ENCODE measurements at places on chromosomes 3 and 15.

DNA sequence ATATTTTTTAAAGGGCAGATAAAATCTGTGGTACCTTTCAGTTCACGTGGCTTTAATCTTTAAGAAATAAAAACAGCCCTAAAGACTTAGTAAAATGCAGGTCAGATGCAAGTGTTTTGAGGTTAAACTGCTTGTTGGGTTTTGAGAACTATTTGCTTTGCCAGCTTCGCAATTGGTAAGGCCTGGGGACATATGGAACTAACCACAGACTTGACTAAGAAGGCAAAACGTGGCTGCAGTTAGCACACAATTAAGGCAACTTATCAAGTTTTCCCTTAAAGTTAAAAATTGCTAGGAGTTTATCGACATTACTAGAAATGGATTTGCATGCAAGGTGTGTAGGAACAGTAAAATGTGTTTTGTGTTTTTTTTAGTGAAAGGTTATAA, 206.9 kb downstream of the ZNF385D start:
- no peak for DNase-seq

DNA sequence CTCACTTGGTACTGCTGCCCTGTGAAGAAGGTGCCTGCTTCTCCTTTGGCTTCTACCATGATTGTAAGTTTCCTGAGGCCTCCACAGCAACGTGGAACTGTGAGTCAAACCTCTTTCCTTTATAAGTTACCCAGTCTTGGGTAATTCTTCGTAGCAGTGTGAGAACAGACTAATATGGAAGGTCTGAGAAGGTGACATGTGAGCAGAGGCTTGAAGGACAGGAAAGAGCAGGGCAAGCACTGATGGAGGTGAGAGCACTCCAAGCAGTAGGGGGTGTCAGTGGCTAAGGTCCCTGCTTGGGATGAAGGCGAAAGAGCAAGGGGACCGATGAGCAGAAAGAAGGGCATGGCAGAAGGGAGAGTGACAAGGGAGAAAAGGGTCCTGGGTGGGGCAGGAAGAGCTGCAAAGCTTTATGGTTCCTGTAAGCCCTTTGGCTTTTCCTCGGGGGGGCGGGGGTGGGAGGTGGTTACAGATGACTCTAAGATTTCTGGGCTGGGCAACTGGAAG, 3.5 kb downstream of the EIF4E3 start:
- no peak for DNase-seq

GRCh38 chr3:67493808-67494207, 160.6 kb downstream of the SUCLG2 start:
- no peak for DNase-seq

GRCh38 chr3:143036557-143036956, 35.2 kb downstream of the U2SURP start:
- no peak for DNase-seq

DNA sequence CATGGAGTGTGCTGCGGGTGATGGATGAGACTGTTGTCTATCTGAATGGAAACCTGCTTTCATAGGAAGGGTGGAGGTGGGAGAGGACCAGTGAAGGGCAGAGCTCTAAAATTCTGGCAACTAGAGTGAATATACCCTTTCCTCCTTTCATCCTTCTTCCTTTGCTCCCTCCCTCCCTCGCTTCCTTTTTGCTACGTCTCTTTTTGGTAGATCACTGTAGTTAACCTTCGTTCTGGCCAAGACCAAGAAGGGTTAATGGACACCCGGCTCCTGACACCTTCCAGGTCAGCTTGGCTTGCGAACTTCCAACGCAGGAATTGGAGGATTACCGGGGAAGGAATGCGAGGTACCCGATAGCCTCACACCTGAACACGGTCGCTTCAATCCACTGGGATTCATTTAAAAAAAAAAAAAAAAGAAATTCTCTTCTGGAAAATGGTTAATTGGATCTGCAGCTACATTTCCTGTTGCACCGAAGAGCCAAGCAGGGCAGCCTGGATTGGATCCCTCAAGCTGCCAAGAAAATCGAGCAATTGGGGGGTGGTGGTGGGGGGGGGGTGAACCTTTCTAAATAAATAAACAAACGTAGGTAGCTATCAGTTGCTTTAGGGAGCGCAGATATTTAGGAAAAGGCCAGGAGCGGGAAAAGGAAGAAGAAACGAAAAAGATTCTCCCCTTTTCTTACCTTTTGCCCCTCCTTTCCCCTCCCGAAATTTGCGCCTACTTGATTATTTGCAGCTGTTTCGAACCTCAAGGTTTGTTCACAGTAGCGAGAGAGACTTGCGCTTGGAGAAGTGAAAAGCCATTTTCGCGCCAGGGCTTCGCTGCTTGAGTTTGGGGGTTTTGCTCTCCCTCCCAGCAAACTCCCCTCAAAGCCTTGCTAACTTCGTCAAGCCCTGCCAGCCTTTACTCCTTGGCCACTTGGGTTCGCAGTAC, 9.5 kb upstream of the NR2F2 start:
- DNase-seq: no peak

- no peak for DNase-seq
Measured at GRCh38 chr3:187012609-187013051, 82.3 kb downstream of the ST6GAL1 start.

DNA sequence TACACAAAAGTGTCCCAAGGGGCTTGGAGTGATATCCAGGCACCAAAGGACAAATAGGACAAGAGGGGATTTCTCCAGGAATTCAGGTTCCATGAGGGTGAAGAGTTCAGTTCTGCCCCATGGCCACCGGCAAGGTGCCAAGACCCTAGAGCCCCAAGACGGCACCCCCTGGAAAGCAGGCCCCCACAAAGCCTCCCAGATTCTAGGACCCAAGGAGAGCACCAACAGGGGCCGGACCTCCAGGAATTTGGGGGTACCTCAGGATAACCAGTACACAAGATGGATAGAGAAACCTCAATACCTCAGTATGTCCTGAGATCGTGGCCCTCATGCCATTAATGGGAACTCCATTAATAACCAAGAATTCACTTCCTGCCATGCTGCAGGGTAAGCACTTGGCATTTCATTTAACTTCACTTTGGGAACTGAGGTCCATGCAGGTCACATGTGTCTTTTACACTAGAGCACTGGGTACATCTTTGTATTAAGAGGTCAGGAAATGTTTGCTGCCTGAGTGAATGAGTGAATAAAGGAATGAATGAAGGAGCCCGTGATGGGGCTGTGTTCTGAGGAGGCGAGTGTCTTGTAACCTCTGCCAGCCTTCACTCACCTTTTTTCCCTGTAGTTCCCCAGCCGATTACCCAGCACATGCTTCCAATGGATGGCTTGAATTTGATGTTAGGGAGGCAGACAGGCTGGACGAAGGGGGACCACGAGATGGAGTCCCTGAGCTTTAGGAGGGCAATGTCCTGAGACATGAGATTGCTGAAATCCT, 15.5 kb upstream of the PRSS50 start:
- peak; percentile 16 for DNase-seq

DNA sequence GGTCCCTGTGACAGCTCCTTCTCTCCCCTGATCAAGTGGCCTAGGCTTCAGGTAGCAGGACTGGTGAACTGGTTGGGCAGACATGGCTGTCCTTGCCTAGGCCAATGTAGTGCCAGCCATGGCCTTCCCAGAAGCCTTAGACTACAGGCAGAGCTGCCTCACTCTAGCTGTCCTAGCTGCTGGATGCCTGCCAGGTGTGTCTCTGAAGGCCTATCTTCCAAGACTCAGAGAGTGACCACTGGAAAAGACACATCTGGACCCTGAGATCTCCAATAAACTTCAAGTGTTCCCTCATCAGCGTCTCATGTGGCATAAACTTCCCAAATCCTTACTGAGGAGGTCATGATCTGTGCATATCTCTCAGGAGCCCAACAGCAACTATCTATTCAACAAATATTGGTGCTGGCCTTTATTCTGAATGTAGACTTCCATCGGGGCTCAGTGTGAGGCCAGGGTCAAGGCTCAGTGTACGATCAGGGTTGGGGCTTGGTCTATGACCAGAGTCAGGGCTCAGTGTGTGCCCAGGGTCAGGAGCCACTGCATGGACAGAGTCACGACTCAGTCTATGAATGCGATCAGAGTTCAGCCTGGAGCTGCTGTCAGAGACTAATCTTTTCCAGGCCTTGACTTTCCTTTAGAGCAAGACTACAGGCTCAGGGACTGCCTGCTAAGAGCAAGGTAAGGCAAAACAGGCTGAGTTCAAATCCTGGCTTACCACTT, 36.5 kb upstream of the INSYN1 start:
- no peak for DNase-seq

GRCh38 chr15:98955961-98956723, 51.5 kb downstream of the PGPEP1L start:
- no peak for DNase-seq

- no peak for DNase-seq
Measured at GRCh38 chr3:21159543-21159906, 591.5 kb downstream of the ZNF385D start.

- DNase-seq: no peak
Measured at GRCh38 chr15:41678742-41679141, 18.5 kb downstream of the MGA start.

DNA sequence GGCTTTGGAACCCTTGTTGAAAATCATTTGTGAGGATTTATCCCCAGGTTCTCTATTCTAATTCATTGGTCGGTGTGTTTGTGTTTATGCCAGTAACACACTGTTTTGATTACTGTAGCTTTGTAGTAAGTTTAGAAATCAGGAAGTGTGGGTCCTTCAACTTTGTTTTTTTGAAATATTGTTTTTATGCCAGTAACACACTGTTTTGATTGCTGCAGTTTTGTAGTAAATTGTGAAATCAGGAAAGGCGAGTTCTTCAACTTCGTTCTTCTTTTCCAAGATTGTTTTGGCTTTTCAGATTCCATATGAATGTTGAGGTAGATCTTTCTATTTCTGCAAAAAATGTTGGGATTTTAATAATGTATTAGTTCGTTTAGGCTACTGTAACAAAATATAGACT, 314.6 kb downstream of the RPLP1 start:
- DNase-seq: no peak

DNA sequence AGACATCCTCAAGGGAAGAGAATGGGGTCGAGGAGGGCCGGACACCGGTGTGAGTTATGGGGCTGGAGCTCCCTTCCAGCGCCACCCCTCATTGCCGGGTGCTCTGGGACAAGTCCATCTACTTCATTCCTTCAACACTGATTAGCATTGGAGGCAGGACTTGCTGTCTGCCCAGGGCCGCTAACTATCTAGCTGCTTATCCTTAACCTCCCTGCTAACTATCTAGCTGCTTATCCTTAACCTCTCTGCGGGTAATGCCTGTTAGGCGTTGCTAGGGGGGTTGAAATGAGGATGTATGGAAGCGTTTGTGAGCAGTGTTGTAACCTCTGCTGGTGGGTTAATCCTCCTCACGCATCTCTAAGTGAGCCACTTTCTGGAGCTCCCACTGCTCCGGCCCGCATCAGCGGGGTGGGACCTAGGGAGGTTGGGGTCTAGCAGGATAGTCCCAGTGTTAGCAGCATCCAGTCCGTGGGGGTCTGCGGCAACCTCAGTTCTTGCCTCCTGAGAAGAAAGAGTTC, 10.9 kb upstream of the CHAC1 start:
- DNase-seq: no peak

DNA sequence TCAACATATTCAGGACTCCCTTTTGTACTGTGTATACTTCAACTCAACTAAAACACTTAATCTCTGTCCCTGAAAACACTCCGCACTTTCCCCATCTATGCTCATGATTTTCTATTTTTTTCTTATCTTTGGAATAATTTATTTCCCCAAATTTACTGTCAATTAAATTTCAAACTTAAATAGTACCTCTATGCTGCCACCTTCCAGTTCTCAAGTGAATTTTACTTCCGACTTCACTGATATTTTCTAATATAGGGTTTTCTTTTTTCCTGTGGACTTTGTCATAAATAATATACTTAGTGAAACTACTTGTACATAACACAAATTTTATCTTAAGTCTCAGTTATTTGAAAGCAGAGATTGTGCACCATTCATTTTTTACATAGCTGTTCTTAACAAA, 1303.3 kb downstream of the OTOL1 start:
- DNase-seq: no peak

GRCh38 chr3:12197475-12197874, 38.8 kb upstream of the TIMP4 start:
- no peak for DNase-seq

GRCh38 chr3:46479021-46479420, 14.3 kb upstream of the LTF start:
- DNase-seq: no peak

DNA sequence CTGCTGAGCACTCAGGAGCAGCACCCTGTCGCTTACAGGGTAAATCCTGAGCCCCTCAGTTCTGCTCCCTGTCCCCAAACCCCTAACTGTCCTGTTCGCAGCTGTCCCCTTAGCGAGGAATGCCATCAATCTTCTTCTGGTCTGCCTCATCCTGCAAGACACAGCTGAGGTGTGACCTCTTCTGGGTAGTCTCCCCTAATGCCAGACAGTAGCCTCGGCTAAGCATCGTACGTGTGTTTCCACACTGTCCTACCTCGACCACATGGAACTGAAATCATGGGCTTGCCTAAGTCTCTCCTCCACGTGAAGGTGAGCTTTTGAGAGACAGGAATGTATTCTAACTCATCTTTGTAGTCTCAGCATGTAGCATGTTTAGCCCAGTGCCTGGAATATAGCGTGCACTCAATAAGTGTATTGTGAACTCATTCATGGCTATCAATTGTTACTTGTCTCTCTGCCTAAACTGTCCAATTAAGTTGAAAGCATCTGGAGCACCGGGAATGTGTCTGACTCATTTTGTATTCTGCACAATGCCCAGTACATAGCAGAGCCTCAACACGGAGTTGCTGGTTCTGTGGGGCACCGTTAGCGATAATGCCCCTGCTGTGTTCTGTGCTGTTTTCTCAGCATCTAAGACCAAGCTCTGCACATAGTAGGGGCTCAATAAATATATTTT, 90.2 kb downstream of the HES1 start:
- DNase-seq: no peak

GRCh38 chr3:160622263-160623045, 54.5 kb upstream of the ARL14 start:
- no peak for DNase-seq

DNA sequence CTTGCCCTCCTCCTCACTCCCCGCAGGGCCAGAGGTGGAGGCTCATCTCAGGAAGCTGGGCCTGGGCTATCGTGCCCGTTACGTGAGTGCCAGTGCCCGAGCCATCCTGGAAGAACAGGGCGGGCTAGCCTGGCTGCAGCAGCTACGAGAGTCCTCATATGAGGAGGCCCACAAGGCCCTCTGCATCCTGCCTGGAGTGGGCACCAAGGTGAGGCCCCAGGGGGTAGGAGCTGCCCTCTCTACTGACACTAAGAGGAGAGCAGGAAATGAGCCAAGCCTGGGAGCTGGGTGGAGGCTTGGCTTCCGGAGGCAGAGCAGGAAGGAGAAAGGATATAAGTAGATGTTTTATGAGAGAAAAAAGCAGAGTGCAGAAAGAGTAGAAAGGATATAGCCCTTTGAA, 4.9 kb downstream of the OGG1 start:
- no peak for DNase-seq

GRCh38 chr15:51967583-51967982, 4.0 kb downstream of the LEO1 start:
- no peak for DNase-seq

DNA sequence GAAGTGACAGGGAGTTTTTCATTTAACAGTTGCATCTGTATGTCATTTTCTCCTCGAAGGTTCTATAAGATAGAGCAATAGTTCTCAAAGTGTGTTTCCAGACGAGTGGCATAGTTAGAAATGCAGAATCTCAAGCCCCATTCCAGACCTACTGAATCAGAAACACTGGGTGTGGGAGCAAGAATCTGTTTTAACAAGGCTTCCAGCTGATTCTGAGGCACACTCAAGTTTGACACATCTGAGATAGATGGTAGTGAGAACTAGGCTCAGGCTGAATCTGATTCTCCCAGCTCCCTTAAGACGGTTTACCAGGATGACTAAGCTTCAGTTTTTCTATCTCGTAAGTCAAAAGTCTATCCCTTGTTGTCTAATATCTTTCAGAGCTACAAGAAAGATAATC, 159.8 kb upstream of the NUDT16 start:
- no peak for DNase-seq
